Astrocyte of the cerebellum (primary cell): ENCODE measurements at places on chromosomes 3 and 15.

DNA sequence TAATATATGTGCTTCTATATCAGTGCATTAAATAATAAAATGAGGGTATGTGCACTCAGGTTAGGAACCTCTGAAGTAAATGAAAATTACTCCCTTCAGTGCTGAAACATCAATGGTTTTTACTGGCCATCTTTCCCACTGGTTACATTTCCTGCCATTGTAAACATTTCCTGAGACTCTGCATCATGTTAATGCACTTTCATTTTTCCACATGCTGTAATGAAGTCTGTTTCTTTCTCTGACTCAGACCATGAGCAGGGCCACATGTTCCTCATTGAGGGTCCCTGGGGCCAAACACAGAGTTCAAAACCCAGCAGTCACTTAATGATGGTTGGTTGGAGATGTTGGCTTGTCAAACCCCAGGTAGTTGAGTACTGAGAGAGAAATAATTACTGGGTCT, 15.3 kb downstream of the FAM3D start:
- DNase-seq: no peak

DNA sequence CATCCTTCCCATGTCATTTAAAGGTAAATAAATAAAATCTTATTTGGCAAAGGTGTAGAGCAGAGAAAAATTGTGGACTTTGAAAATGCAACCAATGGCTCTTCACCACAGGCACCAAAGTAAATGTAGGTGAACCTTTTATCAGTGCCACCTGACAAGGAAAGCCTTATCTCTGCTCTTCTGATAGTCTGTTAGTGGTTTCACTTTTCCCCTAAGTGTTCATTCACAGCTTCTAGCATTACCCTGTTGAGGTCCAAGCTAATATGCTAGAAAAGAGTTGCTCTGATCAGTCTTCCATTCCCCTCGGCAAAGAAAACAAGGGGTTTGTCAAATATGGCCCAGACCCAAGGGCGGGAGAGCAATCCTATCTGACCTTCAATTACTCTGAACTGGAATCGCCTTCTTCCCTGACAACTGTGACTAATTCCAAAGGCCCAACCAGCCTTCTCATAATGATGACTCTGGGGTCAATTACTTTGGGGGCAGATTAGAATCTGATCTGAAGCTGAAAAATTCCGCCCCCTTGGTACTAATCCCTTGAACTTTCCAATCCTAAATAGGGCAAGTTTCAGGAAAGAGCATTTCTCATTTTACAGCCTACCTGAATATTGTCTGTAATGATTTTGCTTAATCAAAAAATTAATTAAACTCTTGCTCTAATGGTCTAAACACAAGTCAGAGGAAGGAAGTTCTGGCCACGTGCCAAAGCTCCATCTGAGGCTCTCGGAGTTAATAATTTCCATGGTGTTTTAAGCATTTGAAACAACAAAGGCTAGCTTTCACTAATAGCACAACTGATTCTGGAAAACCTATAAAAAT, 52.4 kb downstream of the SETMAR start:
- no peak for DNase-seq

DNA sequence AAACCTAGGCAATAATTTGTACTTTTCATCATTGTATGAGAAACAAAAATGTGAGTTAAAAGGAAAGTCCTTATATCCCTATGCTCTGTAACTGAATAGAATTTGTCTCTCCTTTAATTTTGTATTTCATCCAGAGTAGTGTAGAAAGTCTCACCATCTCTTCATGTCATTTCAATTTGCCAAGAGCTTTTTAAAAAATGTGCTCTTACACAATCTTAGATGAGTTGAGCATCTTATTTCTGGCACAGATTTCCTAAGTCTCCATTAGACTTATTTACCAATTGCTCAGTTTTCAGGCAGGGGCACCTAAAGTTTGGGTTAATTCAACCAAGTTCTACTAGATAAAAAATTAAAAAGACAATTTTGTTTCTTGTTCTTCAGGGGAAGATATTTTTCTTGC, 201.5 kb upstream of the RBMS3 start:
- DNase-seq: no peak

GRCh38 chr15:91253605-91254004, 153.5 kb downstream of the SV2B start:
- no peak for DNase-seq

- DNase-seq: no peak
These were observed 793 bp downstream of the APOD start for GRCh38 chr3:195582947-195583346.

DNA sequence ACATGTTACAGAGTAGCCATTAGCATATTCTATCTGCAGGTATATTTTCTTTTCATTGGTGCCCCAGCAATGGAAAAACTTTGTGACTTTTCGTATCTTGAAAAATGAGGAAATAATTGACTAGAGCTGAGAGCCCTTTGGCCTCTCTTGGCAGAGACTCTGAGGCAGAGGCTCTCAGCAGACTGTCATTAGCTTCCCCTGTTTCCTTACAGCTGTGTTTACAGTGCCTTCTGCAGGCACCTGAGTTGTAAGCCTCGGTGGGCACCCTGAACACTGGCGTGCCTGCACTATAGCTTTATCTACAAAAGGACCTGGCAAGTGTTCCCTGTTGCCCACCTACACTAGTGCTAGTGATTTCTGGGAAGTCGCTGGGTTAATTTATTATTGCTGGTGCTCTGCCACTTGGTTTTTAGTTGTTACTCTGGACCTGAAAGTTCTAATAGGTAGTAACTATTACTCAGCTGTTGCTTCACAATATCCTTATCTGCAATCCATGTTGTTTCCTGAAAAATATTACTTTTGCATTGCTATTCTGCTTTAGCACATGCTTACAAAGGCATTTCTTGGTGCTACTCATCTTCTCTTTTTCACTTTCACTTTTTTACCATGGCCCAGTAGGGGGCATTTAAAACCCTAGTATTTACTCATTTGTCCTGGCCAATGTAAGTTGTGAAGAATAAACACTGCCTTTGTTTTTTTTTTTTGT, 7.8 kb upstream of the GPR171 start:
- no peak for DNase-seq

DNA sequence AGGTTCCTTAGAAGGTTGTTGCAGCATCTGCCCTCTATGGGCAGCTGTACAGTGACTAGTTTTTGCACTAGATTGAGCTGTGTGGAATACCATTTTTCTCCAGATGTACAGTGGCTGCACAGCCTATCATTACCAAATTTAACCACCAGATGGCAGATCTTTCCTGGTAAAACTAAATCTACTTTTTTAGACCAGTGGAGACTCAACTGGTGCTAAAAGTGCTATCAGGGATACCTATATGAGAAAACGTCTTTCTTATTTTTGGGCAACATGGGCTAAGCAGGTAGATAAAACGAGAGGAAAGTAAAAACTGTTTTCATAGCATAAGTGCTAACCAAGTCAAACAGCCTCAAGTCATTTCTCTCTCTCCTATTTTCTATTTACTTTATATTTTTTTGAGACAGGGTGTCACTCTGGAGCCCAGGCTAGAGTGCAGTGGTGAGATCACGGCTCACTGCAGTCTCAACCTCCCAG, 21.2 kb downstream of the IGSF10 start:
- peak; percentile 71 for DNase-seq

- DNase-seq: peak; percentile 29
These were observed 249.9 kb downstream of the ROBO1 start for GRCh38 chr3:79517766-79518413.
